ENCODE measurements at places on chromosomes 6 and 20. TPM values are rescaled to one million over a fixed set of nuclear protein-coding genes. Genes with fewer than 3 reads are reported as not detected.

- H3K4me3 ChIP-seq: no peak overlapping the region
- H3K27me3 ChIP-seq: no peaks in the 10 kb centered on the region
- H3K36me3 ChIP-seq: no peaks in the 10 kb centered on the region
- peaks cover 35% of the 10 kb centered on the region for H3K4me1 ChIP-seq
These were observed 41.8 kb downstream of the RBM38 start for GRCh38 chr20:57432862-57433491.

- no peak overlapping the region for H3K4me3 ChIP-seq
- no peak for DNase-seq
- H3K4me1 ChIP-seq: peaks cover 11% of the 10 kb centered on the region
- H3K27me3 ChIP-seq: no peaks in the 10 kb centered on the region
- H3K27ac ChIP-seq: no peak overlapping the region
- H3K36me3 ChIP-seq: no peaks in the 10 kb centered on the region
These were observed 167.0 kb downstream of the ERMARD start for GRCh38 chr6:169918239-169918953.

DNA sequence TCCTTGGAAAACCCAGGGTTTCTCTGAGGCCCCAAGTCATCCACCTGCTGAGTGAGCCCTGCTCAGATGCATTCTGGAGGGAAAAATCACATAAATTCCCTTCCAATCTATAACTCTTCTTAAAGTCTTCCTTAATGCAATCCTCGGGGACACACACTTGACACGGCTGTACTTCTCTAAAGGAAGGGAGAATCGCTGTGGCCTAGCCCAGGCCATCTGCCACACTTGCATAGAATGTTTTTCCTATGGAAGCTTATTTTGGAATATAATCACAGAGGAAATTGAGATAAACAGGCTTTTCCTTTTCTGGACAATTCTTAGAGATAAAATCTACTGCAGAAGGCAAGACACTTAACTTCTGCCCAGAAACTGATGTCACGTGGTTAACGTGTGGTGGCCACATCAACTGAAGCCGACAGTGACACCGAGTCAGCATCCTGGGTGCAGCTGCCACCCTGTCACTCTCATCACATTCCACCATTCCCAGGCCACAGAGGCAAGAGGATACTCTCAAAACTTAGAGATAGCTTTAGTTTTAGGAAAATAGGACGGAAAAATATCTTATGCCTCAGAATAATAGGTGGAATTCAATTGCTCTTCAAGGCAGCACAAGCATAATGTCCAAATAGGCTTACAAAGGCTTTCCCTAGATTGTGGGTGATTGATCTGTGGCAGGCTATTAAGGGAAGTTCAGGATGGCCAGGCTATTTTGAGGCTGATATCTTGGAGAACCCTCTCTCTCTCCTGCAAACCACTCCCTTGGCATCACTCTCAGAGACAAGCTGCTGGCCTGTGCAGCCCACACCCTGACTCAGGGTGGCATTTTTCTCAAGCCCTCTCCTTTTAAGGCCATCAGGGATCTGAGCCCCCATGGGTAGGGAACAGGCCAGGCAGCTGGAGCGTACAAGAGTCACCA is 29.6 kb downstream of the PSMB1 start:
- no peak overlapping the region for H3K4me3 ChIP-seq
- peak; percentile 16 for DNase-seq
- no peaks in the 10 kb centered on the region for H3K27me3 ChIP-seq
- H3K4me1 ChIP-seq: no peaks in the 10 kb centered on the region
- no peaks in the 10 kb centered on the region for H3K36me3 ChIP-seq

DNA sequence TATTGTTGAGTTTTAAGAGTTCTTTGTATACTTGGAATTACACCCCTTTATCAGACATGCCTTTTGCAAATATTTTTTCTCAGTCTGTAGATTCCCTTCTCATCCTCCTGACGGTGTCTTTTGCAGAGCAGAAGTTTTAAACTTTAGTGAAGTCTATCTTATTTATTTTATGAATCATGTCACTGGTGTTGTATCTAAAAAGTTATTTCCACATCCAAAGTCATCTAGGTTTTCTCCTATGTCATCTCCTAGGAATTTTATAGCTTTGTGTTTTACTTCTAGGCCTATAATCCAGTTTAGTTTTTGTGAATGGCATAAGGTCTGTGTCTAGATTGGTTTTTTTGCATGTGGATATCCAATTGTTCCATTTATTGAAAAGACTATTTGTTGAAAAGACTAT is 271.3 kb downstream of the KIF16B start:
- no peak overlapping the region for H3K27ac ChIP-seq
- no peaks in the 10 kb centered on the region for H3K4me1 ChIP-seq
- no peak for DNase-seq
- no peak overlapping the region for H3K4me3 ChIP-seq

GRCh38 chr6:133817460-133818047 is 71.4 kb upstream of the TCF21 start:
- H3K4me1 ChIP-seq: no peaks in the 10 kb centered on the region
- H3K27ac ChIP-seq: no peak overlapping the region
- H3K27me3 ChIP-seq: no peaks in the 10 kb centered on the region
- H3K4me3 ChIP-seq: no peak overlapping the region
- H3K36me3 ChIP-seq: no peaks in the 10 kb centered on the region

DNA sequence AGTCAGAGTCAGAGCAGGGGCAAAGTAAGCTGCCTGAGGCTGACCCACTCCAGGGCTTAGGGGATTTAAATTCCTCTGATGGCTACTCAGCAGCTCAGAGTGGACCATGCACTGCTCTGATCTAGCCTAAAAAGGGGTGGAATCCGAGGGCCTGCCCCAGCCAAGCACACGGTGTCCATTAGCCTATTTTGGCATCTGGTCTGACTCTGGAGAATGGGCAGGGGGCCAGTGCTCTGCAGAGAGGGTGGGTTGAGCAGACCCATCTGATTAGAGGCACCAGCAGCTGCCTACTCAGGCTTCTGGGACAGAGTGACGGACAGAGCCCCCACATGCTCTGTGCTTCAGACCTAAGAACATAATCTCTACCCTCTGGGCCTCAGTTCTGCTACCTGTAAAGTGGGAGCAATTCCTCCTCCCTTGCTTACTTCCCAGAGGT is 25.9 kb upstream of the TGM2 start:
- H3K4me1 ChIP-seq: no peaks in the 10 kb centered on the region
- no peak for DNase-seq
- H3K27ac ChIP-seq: peak overlapping the region; percentile 34
- no peaks in the 10 kb centered on the region for H3K36me3 ChIP-seq
- H3K27me3 ChIP-seq: no peaks in the 10 kb centered on the region

DNA sequence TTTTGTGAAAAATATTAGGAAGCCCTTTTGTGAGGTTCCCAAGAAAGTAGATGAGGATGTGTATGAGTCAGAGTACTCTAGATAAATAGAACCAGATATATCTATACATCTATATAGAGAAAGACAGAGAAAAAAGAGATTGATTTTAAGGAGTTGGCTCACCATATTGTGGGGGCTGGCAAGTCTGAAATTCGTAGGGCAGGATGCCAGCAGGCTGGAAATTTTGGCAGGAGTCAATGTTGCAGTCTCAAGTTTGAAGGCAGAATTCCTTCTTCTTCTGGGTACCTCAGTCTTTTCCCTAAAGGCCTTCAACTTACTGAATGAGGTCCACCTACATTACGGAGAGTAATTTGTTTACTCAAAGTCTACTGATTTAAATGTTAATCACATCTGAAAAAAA is 65.3 kb upstream of the SAMD3 start:
- no peaks in the 10 kb centered on the region for H3K27me3 ChIP-seq
- no peaks in the 10 kb centered on the region for H3K36me3 ChIP-seq
- no peak overlapping the region for H3K4me3 ChIP-seq

GRCh38 chr20:34622821-34623451 is 54.0 kb downstream of the PIGU start:
- DNase-seq: no peak
- peaks cover 15% of the 10 kb centered on the region for H3K36me3 ChIP-seq
- no peaks in the 10 kb centered on the region for H3K27me3 ChIP-seq
- no peak overlapping the region for H3K4me3 ChIP-seq
- no peak overlapping the region for H3K27ac ChIP-seq

DNA sequence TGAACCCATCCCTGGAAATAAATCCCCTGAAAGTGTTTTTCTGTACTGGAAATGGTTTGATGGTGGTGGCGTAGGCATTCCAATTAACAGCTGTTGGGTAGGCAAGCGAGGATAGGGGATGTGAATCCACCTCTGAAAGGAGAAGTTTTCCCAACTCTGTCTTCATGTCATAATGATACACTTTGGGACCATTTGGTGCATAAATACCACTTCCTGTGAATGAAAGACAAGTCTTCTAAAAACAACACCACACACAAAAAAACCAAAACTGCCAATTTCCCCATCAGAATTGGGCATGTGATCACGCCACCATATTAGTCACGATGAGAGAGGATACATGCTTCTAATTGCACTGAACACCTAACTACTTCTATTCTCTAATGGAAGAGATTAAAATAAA is 6.4 kb downstream of the VNN2 start:
- H3K4me3 ChIP-seq: no peak overlapping the region
- no peak for DNase-seq
- no peaks in the 10 kb centered on the region for H3K27me3 ChIP-seq

GRCh38 chr20:61883857-61884393 is 181.8 kb downstream of the TAF4 start:
- DNase-seq: no peak
- H3K27ac ChIP-seq: no peak overlapping the region
- H3K36me3 ChIP-seq: no peaks in the 10 kb centered on the region
- H3K4me3 ChIP-seq: no peak overlapping the region
- H3K27me3 ChIP-seq: peaks cover 76% of the 10 kb centered on the region

GRCh38 chr20:17806739-17807441 is 107.1 kb downstream of the BANF2 start:
- H3K27me3 ChIP-seq: no peaks in the 10 kb centered on the region
- peaks cover 20% of the 10 kb centered on the region for H3K4me1 ChIP-seq
- H3K27ac ChIP-seq: peak overlapping the region; percentile 83
- H3K4me3 ChIP-seq: no peak overlapping the region
- no peaks in the 10 kb centered on the region for H3K36me3 ChIP-seq
- DNase-seq: peak; percentile 49

- no peaks in the 10 kb centered on the region for H3K27me3 ChIP-seq
- H3K4me1 ChIP-seq: peaks cover 16% of the 10 kb centered on the region
- peaks cover 92% of the 10 kb centered on the region for H3K36me3 ChIP-seq
- no peak for DNase-seq
- no peak overlapping the region for H3K4me3 ChIP-seq
These were observed 25.3 kb downstream of the TP53INP2 start for GRCh38 chr20:34729416-34729815.

- H3K36me3 ChIP-seq: no peaks in the 10 kb centered on the region
- no peak for DNase-seq
- no peaks in the 10 kb centered on the region for H3K4me1 ChIP-seq
- H3K4me3 ChIP-seq: no peak overlapping the region
- H3K27me3 ChIP-seq: no peaks in the 10 kb centered on the region
- no peak overlapping the region for H3K27ac ChIP-seq
These were observed 156.9 kb downstream of the GRIK2 start for GRCh38 chr6:101550451-101550850.

GRCh38 chr6:139325125-139325524 is 33.3 kb upstream of the TXLNB start:
- no peak overlapping the region for H3K4me3 ChIP-seq
- H3K27me3 ChIP-seq: no peaks in the 10 kb centered on the region
- H3K36me3 ChIP-seq: no peaks in the 10 kb centered on the region
- no peak for DNase-seq
- peak overlapping the region; percentile 82 for H3K27ac ChIP-seq

DNA sequence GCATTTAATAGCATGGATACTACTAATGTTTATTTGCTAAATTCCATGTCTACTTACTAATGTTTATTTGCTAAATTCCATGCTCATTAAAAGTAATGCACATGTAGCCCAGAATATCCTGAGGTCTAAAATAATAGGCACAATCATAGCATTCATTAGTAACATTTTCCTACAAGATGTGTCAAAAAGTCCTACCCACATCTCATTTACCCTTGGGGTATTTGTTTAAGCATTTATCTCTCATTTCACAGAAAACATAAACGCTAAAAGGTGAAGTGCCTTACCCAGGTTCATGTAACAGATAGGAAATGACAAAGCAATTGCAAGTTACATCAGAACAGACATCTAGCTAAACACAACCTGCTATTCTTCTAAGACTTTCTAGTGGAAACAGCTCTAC is 457.1 kb downstream of the HACE1 start:
- H3K4me1 ChIP-seq: no peaks in the 10 kb centered on the region
- no peak overlapping the region for H3K4me3 ChIP-seq
- no peak for DNase-seq
- H3K27me3 ChIP-seq: no peaks in the 10 kb centered on the region
- no peak overlapping the region for H3K27ac ChIP-seq

GRCh38 chr20:38965264-38965663 is 3.1 kb downstream of the DHX35 start:
- H3K27ac ChIP-seq: no peak overlapping the region
- H3K36me3 ChIP-seq: no peaks in the 10 kb centered on the region
- peaks cover 10% of the 10 kb centered on the region for H3K4me1 ChIP-seq
- no peaks in the 10 kb centered on the region for H3K27me3 ChIP-seq
- H3K4me3 ChIP-seq: no peak overlapping the region
- no peak for DNase-seq

DNA sequence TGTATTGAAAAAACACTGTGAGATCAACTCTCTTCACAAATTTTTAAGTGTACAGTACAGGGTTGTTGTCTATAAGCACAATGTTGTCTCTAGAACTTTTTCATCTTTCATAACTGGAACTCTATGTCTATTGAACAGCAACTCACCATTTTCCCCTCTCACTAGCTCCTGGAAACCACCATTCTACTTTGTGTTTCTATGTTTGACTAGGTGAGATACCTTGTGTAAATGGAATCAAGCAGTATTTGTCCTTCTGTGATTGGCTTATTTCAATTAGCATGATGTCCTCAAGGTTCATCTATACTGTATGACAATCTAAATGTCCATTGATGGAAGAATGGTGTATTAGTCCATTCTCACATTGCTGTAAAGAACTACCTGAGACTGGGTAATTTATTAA is 210.1 kb upstream of the FUT9 start:
- no peaks in the 10 kb centered on the region for H3K27me3 ChIP-seq
- peak overlapping the region; percentile 4 for H3K27ac ChIP-seq
- no peaks in the 10 kb centered on the region for H3K4me1 ChIP-seq
- no peak for DNase-seq

DNA sequence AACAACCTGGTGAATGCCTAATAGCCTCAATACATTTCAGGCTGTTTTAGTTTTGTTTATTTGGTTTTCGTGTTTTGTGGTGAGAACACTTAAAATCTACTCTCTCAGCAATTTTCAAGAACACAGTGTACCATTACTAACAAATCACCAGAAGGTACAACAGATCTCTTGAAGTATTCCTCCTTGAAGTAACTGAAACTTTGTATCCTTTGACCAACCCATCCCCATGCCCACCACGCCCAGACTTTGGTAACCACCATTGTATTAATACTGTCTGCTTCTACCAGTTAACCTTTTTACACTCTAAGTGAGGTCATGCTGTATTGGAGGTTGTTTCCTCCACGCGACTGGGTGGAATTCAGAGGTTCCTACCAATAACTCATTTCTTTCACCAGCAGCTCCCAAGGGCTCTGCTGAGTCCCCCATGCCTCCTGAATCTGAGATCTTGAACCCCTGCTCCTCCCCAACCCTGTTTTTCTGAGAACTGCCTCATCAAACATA is 5.7 kb upstream of the TRIM40 start:
- H3K27ac ChIP-seq: no peak overlapping the region
- H3K27me3 ChIP-seq: peaks cover 93% of the 10 kb centered on the region
- no peak overlapping the region for H3K4me3 ChIP-seq
- H3K36me3 ChIP-seq: no peaks in the 10 kb centered on the region
- DNase-seq: no peak
- H3K4me1 ChIP-seq: peaks cover 21% of the 10 kb centered on the region

RPRD1B gene
- total RNA-seq: 60.0 TPM

KHDRBS2 gene
- total RNA-seq: not detected

ACTR5 gene
- total RNA-seq: 3.6 TPM

PSORS1C2 gene
- total RNA-seq: not detected

B3GAT2 gene
- 1.1 TPM for total RNA-seq

CRISP1 gene
- total RNA-seq: not detected

SIRPB1 gene
- total RNA-seq: 0.87 TPM

CCM2L gene
- total RNA-seq: 4.4 TPM

COX4I2 gene
- not detected for total RNA-seq

LYRM2 gene
- 13.4 TPM for total RNA-seq
